ENCODE measurements at places on chromosomes 16 and 17.

DNA sequence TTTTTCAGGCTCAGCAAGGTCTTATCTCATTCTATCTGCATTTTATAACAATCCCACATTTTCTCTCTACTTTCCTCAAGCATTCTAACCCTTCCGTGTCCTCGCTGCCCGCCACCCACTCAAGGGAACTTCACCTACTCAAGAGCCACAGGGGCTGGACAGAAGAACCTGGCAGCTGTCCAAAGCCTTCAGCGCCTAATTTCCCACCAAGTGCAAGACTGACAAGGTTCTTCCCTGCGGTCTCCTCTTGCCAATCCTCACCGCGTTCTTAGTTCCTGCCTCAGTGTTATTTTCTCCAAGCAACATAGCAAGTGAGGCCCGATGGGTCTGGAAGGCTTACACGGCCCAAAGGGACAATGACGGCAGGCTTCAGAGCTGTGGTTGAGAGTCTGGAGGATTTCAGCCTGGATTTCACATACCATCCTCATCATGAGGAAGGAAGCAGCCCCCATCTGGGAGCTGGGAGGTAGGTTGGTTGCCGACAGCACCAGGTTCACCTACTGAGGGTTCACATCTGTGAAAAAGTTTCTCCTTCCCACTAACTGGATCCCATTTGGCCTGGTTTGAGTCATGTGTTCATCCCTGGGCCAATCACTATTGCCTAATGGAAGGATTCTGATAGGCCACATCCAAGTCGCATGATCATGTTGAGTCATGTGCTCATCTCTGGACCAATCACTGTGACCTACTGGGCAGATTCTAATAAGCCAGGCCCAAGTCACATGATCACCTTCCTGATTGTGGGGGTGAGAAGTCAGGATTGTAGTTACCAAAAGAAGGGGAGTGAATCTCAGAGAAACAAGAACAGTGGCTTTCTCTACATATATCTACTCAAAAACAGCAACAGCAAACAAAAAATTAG is 108.2 kb downstream of the N4BP1 start:
- DNase-seq: no peak

DNA sequence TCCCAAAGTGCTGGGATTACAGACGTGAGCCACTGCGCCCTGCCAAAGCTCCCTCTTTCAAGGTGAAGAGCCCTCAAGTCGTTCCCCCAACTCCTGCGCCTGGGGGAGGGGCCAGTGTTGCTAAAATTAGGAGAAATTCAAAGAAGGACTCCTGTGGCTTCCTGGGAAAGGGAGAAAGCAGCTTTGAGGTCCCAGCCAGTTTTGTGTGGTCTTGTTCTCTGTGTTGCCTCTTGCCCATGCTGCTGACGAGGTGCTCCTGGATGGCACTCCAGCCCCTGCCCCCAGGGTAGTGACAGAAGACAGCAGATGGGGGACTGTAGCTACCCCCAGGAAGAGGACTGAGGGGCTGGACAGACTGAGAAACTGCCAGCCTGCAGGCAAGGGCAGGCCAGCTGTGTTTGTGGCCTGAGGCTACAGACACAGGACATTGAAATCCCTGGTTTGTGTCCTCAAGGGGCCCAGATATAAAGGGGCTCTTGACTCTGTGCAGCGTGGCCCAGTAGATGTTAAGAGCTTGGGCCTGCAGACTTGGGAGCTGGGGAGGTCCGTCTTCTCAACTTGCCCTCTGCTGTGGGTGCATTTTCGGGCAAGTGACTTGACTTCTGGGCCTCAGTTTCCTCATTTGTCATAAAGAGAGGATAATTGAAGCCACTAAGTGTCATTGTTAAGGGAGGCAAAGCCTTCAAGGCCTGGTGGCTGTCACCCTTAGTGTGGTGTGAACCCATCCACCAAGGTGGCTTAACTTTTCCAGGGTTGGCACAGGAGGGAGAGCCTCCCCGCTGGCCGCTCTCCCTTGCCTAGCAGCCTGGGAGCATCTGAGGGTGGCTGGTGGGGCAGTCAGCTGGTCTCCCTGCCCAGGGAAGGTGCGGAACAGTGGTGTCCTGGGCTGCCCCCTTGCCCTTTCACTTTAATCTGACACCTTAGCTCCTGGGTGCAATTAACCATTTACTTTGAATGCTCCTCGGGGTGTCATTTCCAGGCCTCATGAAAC is 4.1 kb downstream of the UBALD2 start:
- no peak for DNase-seq

DNA sequence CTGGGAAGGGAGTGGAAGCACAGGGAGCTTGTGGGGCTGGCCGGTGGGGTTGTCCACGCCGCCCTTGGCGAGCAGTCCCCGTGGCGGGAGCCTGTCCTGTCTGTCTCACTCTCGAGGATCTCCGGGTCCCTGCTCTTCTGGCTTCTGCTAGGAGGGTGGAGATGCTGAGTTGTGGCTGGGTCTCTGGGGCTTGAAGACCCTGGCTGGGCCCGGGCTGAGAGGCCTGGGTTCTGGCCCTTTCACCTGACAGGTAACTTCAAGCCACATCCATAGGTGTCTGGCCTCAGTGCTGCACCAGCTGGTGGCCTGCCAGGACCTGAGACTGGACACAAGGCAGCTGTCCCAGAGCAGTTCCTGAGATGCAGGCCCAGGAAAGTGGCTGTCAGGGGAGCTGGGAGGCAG is 46.7 kb downstream of the PRMT7 start:
- DNase-seq: no peak

GRCh38 chr17:79387783-79388182 is 223.1 kb downstream of the RBFOX3 start:
- DNase-seq: no peak
